ENCODE measurements at places on chromosomes 4 and X.

GRCh38 chrX:9582956-9583355, 118.1 kb downstream of the TBL1X start:
- no peak for DNase-seq

DNA sequence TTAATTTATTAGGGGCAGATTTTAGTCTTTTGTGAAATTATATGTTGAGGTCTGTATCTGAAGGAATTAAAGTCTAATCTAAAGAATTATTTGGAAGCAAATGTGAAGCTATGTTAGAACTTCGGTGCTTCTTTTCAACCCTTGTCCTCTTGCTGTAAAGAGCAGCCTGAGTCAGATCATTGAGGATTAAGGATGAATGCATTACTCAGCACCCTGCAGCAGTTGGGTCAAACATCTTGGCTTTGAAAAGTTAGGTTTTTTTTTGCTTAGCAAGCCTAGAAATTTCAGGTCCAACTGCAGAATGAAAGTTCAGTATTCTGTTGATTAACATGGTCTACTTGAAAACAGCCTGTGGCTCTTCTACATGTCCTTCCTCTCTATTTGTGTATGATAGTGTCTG, 57.6 kb downstream of the SLC4A4 start:
- DNase-seq = no peak

- DNase-seq = no peak
Measured at GRCh38 chr4:121908346-121908745, 38.1 kb upstream of the BBS7 start.

- DNase-seq = no peak
Measured at GRCh38 chr4:651884-652642, 22.0 kb downstream of the ATP5ME start.

- DNase-seq = no peak
Measured at GRCh38 chr4:186019269-186019668, 49.7 kb upstream of the TLR3 start.

DNA sequence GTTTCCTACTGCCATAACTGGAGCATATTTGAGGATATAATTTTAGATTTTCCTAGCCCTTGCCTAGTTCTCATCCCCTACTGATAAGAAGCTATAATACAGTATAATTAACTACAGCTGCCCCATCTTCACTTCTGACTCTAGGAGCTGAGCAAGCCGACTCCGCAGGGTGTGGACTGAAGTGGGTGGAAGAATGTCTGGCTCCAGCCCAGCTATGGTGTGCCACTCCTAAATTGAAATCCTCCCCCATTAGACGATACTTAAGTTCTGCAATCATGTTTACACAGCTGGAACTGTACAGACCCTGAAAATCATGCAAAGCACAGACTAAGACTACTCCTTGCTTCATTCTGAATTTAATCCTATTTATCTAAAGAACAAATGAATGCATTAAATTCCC, 93.1 kb downstream of the PCDH19 start:
- DNase-seq = no peak

- DNase-seq = no peak
Measured at GRCh38 chrX:57083143-57083542, 38.2 kb downstream of the SPIN2B start.

DNA sequence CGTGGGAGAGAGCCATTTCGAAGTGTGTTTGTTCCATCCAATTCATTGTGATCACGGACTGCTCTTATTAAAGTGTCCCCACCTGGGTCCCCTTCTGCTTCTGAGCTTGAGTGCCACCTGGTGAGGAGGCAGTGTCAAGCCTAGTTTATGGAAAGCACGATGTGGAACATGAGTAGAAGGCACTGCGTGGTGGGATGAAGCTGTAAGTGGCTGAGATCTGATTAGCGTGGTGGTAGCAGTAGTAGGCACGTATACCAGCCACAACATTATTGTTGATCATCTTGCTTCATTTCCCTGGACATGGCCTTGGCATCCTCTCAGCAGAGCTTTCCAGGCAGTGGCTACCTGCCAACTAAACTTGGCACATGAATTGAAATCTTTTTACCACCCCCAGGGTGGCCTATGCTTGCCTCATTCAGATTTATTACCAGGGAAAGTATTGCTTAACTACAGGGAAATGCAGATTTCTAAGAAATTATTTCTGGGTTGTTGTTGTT, 46.4 kb downstream of the GPAT3 start:
- DNase-seq = no peak

GRCh38 chr4:155966731-155967395, 13.2 kb upstream of the CTSO start:
- no peak for DNase-seq

- DNase-seq = no peak
Measured at GRCh38 chr4:65391814-65392213, 278.5 kb downstream of the EPHA5 start.

GRCh38 chrX:2781226-2781571, 29.4 kb downstream of the XG start:
- DNase-seq = no peak

DNA sequence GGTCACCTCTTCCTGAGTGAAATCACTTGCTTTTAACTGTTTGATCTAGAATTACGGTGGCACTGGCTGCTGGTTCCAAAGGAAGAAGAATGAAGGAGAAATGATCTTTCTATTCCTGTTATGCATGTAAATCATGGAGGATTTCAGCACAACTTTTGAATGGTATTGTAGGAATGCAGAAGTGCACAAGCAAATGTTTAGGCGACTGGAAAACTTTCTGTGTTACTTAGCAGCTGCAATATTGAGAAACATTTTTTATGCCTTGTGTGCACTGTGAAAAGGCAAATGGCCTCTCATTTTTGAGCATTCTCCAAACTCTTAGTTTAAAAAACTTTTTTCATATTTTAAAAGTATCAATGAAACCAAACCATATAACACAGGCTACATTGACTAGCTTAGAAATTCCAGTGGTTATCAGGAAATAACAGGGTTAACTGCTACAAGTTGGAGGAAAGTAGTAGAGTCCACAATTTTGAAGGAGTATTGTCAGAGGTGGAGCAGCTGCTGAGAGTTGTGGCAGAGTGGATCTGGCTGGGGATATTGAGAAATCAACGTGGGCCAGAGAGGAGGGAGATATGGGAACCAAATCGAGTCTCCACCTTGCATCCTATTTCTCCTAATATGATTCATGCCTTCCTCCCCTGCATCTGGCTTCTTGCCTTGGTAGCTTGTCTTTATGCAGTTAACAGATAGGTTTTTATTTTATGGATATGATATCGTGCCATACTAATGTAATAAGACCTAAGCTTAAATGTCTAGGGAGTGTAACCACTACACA, 32.0 kb upstream of the FHL1 start:
- DNase-seq = no peak

DNA sequence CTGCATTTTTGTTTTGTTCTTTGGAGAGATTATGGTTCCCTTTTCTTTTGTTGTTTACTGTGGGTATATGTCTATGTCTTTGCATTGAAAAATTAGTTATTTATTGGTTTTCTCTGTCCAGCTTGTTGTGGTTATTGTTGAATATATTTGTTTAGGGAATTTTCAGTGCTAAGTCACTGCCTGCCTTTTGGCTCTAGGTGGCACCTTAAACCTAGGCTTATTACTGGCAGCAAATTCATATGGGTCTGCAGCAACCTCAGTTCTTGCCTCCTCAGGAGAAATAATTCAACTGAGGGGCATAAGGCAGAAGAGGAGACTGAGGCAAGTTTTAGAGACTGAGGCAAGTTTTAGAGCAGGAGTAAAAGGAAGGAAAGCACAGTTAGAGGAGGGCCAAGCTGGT, 1157.3 kb upstream of the AGA start:
- DNase-seq = no peak

DNA sequence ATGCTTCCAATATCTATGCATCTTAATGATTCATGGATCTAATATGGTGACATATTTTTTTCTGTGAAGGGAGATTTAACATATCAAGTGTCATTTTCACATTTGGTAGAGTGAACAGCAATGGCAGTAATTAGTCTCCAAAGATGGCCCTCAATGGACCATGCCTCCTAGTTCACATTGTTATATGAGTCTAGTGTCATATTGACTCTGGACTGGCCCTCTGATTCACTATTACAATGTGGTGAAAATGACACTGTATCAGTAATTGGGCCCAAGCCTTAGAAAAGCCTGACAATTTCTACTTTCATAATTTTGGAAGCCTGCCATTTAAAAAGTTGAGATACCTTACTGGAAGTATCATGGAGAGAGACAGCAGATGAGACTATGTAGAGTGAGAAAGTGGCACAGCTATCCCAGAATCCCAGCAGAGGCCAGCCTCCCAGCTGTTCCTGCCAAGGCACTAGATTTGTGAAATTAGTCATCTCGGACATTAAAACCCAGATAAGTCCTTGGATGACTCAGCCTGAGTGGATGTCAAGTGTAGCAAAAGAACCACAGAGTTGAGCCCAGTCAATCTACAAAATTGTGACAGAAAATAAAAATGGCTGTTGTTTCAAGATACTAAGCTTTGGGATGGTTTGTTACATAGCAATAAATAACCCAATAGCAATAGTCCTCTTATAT, 68.4 kb downstream of the ARHGEF38 start:
- no peak for DNase-seq

GRCh38 chr4:173777921-173778320, 247.9 kb upstream of the HAND2 start:
- no peak for DNase-seq

GRCh38 chr4:105550641-105551040, 1.8 kb upstream of the ARHGEF38 start:
- no peak for DNase-seq

DNA sequence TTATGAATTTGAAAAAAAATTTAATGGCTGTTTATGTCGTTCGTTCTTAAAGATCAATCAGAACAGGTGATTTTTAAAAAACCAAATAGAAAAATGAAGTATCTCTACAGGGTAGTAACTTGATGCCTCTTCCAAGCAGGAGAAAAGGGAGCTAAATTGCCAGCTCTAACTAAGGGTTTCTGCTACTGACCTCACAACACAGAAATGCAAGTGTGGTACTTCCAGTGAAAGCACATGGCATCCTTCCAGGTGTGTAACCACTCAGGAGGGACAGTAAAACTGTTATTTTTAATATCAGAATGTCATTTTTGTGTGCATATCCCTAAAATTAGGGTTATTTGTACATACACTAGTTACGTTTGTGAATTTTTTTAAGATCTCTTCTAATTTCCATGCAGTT, 116.8 kb upstream of the ZCCHC13 start:
- DNase-seq = no peak

- DNase-seq = no peak
Measured at GRCh38 chr4:52780617-52781354, 29.6 kb upstream of the ERVMER34-1 start.

DNA sequence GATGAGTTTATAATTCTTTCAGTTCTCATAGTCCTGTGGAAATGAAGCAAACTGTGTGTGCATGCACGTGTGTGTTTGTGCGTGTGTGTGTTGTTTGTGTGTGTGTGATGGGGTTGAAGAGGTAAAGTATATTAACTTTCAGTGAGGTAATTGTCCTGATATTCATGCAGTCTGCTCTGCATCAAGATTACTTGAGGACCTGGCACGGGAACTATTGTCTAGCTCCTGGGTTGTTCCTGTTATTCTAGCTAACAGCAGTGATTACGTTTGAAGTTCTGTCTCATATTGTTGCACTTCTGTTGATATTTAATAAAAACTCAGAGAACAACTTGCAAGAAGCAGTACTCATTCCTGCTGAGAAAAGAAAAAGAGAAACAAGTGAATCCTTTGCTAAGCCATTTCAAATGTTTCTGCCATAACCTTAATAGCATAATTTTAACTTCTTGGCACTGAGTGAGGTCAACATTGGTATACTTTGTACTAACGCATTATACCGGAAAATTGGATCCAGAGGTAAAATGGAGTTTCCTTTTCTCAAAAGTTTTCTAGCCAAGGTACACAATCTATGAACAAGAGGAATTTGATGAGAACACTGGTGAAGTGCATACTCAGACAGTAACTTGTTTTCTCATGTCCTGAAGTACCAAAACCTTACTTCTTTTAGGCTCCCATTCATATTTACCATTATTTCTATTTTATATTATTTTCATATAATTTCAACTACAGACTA, 113.2 kb downstream of the SPCS3 start:
- DNase-seq = no peak

DNA sequence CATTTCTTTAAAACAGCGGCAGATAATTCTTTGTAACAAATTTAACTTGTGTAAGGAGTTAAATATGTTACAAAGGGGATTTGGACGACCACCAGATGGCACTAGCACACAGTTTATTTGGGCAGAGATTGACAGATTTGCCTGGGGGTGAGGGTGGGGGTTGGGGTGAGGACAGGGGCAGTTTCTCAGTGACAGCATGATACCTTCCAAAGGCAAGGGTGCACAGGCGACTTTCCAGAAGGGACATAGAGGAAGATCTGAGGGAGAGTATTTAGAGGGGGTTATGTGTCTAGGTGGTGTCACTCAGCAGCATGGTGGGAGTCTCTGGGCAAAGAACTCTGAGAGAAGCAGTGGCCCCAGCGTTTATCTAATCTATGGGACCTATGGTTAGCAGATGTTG, 9.6 kb upstream of the TMA16 start:
- DNase-seq = peak; percentile 29

DNA sequence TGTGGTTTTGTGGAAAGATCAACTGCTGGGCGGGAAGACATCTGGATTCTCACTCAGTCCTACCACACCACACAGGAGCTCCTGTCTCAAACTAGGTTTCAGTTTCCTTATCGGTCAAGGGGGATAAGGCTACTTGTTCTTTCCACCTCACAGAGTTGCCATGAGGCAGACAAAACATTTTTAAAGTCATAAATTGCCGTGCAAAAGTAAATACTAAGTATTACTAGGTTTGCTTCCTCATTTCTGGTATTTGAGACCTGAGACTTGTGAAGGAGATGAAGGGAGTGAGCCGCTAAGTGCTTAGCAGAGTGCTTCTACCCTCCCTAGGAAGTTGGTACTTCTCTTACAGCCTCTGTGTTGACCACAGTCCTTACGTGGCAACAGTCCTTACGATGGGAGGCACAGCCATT, 1.5 kb downstream of the LAP3 start:
- no peak for DNase-seq

GRCh38 chr4:81491943-81492342, 20.2 kb upstream of the RASGEF1B start:
- no peak for DNase-seq

DNA sequence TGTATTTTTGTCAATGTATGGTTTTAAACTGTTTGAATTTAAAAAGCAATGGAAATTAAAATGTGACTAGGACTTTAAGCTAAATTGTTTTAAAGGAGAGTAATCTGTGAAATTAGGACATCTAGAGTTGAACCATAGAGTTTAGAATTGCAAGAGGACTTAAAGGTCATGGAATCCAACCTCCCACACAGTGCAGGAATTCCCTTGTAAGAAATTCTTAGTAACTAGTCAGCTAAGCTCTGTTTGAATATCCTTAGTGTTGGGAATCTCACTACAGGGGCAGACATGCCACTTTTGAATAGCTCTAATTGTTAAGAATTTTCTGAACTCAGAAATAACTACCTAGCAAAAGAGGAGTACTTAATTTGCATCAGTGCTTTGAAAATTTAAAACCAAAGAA, 292.9 kb downstream of the IL1RAPL1 start:
- no peak for DNase-seq

DNA sequence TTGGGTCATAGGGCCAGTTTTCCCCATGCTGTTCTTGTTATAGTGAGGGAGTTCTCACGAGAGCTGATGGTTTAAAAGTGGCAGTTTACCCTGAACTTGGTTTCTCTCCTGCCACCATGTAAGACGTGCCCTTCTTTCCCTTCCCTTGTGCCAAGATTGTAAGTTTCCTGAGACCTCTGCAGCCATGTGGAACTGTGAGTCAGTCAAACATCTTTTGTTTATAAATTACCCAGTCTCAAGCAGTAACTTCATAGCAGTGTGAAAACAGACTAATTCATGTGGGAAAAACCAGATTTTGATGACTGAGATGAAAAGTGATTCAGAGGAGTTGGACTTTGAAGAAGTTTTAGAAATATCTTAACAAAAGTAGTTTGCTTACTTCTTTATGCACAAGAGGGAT, 101.4 kb downstream of the ARHGAP10 start:
- no peak for DNase-seq

- no peak for DNase-seq
Measured at GRCh38 chr4:149965206-149965605, 113.0 kb upstream of the DCLK2 start.

Data from caudate nucleus (tissue), 63 donors.